ENCODE measurements at places on chromosomes 7 and 10.
A peak's percentile ranks its signal among the peaks of the same experiment; 100 is the strongest.

GRCh38 chr10:5813091-5813340 lies 218 bp downstream of the GDI2 start:
- DNase-seq: no peak

DNA sequence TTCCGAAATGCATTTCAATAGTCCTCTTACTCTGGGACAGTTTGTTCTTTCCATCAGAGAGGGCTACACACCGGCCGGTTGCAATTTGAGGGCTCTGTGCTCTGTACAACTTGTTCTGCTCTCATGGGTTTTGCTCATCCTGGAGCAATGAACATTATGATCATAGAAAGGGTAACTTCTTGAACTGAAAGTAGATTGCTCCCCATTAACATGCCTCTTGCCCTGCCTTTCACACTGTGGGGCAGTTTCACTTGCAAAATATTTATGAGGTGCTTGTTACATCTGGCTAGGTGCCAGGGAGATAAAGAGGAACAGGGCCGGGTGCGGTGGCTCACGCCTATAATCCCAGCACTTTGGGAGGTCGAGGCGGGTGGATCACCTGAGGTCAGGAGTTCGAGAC lies 97.3 kb upstream of the MPP7 start:
- no peak for DNase-seq

GRCh38 chr10:102729029-102730026 lies 14.4 kb upstream of the WBP1L start:
- peak; percentile 28 for DNase-seq

DNA sequence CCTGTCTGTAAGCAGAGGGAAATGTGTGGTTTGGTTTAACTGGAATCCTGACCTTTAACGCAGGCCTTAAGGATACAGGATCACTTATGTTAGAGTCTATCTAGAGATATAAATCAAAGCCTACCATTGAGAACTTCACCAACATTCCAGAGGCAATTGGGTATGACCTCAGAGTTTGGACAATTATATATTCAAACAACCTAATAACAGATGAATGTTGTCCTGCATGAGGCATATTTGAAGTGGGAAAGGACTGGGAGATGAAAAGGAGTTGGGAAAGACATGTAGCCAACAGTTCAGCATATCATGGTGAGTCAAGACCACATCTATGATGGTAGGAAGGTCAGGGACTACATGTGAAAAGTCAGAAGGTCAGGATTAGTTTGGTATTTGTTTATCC lies 274.2 kb downstream of the DOCK4 start:
- no peak for DNase-seq

- no peak for DNase-seq
Measured at GRCh38 chr7:71308096-71308495, 176.2 kb downstream of the GALNT17 start.

GRCh38 chr7:37342176-37342687 lies 106.4 kb downstream of the ELMO1 start:
- DNase-seq: no peak

DNA sequence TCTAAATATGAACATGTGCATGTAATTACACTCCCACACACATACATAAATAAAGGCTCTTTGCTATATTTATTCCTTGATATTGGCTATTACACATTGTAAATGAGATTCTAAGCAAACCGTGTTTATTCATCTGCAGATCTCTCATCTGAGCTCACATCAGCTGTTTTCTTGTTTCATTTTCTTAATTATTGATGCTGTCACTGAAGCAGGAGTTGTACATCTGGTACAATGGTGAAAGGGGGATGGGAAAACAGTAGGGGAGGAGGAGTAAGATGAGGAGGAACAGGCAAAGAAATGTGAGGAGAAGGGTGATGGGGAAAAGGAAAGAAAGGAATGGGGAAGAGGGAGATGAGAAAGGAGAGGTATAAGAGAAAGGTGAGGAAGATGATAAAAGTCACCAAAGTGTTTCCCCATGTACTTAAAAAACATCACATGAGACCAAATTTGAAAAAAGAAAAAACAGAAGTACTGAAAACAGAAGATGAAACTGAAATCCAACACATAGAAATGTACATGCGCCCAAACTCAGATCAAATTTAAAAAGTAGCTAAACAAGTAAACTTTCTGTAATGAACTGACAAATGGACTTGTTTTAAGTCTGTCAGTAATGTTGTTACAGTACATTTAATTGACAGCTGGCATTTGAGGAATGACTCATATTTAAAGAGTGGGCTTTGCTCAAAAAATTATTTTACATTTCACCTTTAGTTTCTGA lies 472.2 kb downstream of the ARL4A start:
- no peak for DNase-seq

- peak; percentile 64 for DNase-seq
Measured at GRCh38 chr10:112369495-112370423, 4.2 kb upstream of the ACSL5 start.

- no peak for DNase-seq
Measured at GRCh38 chr10:21399392-21400035, 126.0 kb downstream of the SKIDA1 start.

DNA sequence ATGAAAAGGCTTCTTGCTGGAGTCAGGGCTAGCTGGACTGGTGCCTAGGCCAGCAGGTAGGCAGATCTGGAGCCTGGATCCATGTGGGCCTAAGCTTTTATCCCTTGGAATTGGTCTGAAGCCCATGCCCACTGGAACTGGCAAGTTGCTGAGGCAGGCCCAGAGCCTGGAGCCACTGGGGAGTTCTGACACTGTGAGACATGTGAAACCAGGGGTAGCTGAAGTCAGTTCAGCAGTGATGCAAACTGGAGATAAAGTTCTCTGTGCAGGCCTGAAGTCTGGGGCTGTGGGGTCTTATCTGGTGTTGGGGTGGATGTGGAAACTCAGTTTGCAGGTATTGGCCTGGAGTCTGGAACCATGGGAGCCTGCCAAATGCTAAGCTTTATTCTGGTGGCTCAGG lies 9.7 kb upstream of the THSD7A start:
- DNase-seq: no peak

GRCh38 chr7:27826357-27826756 lies 86.4 kb downstream of the TAX1BP1 start:
- no peak for DNase-seq

DNA sequence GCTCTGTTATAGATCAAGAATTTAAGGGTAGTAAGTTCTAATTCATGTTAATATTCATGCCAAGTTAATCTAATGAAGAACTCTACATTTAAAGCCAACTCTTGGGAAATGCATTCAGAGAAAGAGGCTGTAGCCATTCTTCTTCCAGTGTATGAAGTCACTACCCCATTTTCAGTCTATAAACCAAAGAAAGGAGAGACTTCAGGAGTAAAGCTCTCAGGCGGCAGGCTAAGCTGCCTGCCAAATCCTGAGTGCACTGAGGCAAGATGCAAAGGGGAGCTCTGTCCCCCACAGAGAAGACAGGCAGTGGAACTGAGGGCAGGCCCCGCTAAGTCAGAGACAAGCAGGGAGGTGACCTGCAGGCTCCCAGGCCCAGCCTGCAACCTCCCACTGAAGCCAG lies 41.5 kb downstream of the SLIT1 start:
- DNase-seq: no peak

DNA sequence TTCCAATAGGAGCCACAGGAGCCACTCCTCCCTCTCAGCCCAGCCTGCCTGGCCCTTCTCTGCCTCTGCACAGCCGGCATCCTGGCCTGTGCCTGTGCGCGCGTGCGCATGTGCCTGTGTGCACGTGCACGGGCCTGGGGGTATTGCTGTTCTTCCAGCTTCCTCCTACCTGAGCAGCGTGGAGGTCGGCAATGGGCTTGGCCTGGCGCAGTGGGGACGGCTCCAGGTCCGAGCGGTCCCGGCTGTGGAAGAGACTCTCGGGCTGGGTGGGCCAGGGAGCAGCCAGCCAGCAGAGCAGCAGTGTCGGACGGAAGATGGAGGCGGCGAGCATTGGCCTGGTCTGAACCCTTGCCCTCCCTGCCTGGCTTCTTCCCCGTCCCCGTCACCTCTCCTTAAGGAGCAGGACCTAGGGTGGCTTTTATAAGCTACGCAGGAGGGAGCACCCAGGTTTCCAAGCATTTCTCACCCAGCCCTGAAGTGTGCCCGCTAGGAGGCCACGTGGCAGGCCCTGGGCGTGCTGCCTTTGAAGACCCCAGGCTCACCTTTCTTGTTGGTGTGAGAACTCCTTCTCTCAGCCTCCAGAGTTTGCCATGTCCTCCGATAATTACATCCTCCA lies at the start of gene MMP21:
TSS of gene MMP21 (minus strand) at position 331 of the 616 bp plus-strand sequence. CDS start at position 331, 0 bp downstream.
- no peak for DNase-seq

GRCh38 chr10:17290226-17290625 lies 62.2 kb downstream of the VIM start:
- DNase-seq: no peak

DNA sequence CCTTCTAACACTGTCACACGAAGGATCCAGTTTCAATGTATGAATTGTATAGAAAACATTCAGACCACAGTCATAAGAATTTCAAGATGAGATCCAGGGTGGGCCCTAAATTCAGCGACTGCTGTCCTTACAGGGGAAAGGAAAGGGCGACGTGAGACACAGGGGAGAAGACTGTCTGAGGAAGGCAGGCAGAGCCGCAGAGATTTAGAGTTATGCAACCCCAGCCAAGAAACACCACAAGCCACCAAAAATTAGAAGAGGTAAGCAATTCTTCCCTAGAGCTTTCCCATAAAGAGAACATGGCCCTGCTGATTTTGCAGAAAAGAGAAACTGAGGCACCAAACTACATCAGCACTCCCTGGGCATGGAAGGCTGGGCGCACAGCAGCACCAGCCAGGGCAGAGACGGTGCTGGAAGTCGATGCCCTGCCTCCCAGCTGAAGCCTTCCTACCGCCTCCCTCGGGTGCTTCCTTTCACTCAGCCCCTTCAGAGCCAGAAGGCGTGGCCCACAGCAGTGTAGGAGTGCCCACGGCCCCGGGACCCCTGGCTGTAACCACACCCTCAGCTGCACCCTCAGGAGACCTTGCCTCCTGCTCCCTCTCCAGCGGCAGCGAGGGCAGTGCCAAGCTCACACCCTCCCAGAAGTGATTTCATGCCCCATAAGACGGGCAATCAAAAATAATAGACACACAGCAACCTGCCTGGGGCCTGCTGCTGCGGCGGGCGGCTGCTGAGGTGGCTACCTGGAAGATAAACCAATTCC lies 81.0 kb upstream of the LRRC4 start:
- no peak for DNase-seq

GRCh38 chr7:17554341-17555015 lies 256.0 kb downstream of the AHR start:
- DNase-seq: no peak

GRCh38 chr10:34798654-34799053 lies 16.4 kb downstream of the PARD3 start:
- DNase-seq: no peak

DNA sequence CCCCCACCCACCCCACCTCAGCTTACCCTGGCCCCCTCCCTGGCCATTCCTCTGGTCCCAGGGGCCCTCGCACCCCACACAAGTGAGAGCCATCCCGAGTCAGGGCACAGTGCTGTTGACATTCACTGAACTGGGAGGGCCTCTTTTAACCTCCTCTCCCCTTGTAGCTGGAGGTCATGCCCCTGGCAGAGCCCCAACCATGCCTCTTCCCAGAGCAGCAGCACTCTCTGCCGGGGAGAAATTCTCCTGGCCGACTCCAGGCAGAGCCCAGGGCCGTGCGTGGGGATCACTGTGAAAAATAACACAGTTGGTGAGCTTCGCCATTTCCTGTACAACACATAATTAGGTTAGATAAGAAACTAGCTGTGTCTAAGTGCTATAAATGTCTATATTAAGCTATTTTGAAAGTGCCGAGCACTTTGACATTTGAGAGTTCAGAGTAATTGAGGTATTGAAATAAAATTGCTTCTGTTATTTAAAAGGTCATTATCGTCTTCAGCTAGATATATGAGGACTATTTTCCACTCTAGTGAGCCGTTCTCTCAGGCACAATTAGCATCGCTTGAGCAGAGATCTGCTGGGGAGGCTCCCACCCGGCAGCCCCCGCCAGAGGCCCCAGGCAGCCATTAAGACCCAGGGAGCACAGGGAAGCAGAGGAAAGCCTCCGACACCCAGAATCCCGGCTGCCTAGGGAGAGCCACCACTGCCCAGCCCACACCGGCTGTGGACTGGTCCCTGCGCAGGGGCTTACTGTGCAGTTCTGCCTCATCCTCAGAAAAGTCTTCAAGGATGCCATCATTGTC lies 62.4 kb upstream of the LRRC18 start:
- no peak for DNase-seq

DNA sequence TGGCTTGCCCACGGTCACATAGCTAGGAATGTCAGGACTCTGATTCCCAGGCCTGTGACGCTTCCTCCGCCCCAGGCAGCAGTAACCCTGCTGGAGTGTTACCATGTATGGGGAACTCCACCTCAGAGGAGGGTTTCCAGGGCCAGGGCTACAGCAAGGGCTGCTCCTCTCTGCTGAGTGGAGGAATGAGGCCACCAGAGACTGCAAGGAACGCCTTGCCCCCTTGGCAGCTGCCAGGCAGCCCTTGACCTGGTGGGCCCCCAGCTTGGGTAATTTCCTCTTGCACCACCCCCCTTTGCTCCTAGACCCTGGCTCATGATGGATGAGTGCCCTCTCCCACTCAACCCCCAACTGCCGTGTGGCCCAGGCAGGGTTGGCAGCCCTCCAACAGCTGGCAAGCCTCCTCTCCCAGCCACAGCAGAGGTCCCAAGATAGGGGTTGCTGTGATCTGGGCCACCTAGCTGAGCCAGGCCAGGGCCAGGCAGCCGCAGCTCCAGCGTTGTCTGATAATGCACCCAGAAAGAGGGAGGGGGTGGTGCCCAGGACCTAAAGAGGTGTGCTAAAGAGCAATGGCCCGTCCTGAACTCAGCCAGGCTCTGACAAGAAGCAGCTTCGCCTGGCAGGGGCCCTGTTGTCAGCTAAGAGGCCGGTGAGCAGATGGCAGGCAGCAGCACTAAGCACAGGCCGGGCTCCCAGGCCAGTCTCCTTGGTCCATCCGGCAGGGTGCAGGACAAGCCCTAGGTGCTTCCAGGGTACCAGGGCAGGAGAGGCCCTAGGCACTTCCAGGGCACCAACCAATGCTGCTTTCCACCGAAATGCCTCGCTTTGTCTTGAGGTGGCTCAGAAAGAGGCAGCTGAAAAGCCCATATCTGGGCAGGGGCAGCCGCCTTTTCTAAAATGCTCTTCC lies 35.4 kb downstream of the DRGX start:
- no peak for DNase-seq

DNA sequence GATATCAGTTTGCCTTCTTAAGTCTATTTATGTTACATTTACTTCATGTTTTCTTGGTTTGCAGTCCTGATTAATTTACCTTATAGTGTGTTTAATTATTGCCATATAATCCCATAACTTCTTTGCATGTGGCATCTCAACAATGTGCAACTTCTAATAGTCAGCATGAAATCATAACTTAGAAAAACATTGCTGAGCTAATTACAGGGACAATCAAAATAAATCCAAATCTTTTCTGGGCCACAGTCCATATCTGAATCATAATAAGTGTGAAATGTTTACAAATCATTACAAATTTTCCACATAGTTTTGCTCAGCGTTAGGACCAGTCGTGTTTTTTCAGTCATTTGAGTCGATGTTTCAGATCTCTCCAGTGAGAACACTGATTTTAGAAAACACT lies 29.1 kb upstream of the CABCOCO1 start:
- no peak for DNase-seq

GRCh38 chr7:4803397-4804241 lies 28.2 kb downstream of the AP5Z1 start:
- no peak for DNase-seq

Measured in T-helper 1 cell (primary cell).